ENCODE measurements at places on chromosomes 3 and 15. TPM values are rescaled to one million over a fixed set of nuclear protein-coding genes. Genes with fewer than 3 reads are reported as not detected.

DNA sequence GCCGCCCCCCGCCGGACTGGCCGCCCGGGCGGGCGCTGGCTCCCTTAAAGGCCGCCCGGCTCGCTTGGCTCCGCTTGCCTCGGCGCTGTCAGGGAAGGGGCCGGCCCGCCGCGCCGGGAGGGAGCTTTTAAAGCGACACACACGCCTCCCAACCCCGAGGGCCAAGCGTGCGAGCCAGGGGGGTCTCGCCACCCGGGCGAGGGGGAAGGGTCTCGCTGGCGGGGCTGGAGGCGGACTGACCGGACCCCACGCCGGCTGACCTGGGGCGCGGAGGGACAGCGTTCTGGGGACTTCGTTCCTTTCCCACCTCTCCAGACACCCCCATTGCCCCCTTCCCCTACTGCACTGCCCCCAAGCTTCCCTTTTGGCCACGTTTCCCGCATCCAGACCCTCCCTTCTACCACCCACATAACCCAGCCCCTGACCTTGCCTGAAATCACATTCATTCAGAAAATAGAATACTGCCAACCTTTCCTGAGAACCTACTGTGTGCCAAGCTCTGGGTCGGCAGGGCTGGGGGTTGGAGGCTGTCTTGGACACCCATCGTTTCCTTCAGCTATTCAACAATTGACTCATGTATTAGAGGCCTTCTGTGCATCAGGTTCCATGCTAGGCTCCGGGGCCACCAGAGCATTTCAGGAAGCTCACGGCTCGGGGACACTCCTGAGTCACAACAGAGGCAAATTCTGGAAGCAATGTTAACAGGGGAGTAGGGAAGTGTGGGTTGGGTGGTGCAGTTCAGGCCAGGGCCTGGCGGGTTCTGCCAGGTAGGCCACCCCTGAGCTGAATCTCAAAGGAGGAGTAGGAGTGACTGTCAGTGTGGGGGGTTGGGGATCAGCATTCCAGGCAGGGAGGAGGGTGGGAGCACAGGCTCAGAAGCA, at the start of gene INSYN1:
INSYN1 (minus strand) TSS at position 102 of the 881 bp plus-strand sequence. CDS start 2,221 bp downstream, outside the sequence.
- peak within 1 kb of the TSS; percentile 89 for H3K4me3 ChIP-seq
- H3K27me3 ChIP-seq = peaks cover 17% of the 10 kb centered on the region
- no peak within 1 kb of the TSS for H3K27ac ChIP-seq
- DNase-seq = peak; percentile 72
- H3K36me3 ChIP-seq = no peaks in the 10 kb centered on the region
- peaks cover 23% of the 10 kb centered on the region for H3K4me1 ChIP-seq

DNA sequence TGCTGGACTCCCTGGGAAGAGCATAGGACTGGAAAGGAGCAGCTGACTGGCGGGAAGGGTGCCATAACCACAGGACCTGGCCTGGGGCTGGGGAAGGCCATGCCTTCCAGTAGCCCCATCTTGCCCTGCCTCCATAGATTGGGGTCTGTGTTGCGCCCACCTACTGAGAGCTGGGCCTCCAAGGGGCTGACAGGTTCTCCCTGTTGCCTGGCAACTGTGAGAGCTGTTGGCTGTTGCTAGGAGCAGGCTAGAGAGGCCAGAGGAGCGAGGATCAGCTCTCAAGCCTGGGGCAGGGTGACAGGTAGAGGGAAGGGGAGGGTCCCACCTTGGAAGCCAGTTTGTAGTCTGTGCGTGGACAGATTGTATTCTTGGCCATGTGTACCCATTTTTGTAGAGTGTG, 2.8 kb upstream of the GNAI2 start:
- H3K4me1 ChIP-seq = peaks cover 23% of the 10 kb centered on the region
- DNase-seq = no peak
- no peak overlapping the region for H3K27ac ChIP-seq
- no peak overlapping the region for H3K4me3 ChIP-seq

DNA sequence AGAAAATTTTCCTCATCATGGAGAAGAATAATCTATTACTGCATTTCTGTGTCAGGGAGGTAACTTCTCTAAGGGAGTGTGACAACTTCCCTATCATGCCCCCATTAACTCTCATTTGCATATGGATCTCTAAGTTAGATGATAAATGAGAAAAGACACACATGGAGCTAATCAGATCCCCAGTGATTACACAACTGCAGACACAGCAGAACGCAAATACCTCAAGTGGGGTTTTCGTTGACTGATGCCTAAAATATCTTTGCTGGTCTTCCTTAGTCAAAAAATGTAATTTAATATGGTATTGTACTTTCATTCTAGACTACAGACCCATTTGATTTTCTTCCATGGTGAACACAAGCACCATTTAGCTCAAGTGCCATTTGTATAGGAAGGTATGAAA, 630.5 kb downstream of the TBL1XR1 start:
- H3K36me3 ChIP-seq = no peaks in the 10 kb centered on the region
- no peak overlapping the region for H3K4me3 ChIP-seq
- H3K27ac ChIP-seq = no peak overlapping the region
- H3K4me1 ChIP-seq = peaks cover 12% of the 10 kb centered on the region

GRCh38 chr3:197542741-197543454, 12.9 kb downstream of the BDH1 start:
- H3K27me3 ChIP-seq = no peaks in the 10 kb centered on the region
- no peaks in the 10 kb centered on the region for H3K36me3 ChIP-seq
- no peak for DNase-seq
- H3K27ac ChIP-seq = no peak overlapping the region

DNA sequence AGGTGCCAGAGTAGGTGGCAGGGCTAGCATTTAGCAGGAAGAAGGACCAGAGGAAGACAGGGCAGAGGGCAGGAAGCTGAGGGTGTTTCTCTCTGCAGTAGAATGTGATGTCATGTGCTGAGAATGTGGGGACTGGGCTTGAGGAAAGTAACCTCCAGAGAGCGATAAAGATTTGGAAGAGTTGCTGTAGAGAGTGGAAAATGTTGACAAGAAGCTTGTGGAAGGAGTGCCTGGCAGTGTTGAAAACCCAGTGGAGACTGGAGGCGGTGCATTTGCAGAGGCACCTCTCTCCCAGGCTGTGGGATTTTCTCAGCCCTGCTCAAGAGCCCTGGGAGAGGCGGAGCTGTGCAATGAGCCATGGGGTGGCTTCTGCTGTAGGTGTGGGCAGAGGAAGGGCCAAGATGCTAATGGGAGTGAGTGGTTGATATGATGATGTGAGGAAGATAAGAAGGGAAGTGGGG, 54.8 kb downstream of the MESD start:
- DNase-seq = peak; percentile 59
- H3K36me3 ChIP-seq = no peaks in the 10 kb centered on the region
- H3K4me3 ChIP-seq = no peak overlapping the region
- H3K4me1 ChIP-seq = peaks cover 6% of the 10 kb centered on the region
- H3K27ac ChIP-seq = no peak overlapping the region

DNA sequence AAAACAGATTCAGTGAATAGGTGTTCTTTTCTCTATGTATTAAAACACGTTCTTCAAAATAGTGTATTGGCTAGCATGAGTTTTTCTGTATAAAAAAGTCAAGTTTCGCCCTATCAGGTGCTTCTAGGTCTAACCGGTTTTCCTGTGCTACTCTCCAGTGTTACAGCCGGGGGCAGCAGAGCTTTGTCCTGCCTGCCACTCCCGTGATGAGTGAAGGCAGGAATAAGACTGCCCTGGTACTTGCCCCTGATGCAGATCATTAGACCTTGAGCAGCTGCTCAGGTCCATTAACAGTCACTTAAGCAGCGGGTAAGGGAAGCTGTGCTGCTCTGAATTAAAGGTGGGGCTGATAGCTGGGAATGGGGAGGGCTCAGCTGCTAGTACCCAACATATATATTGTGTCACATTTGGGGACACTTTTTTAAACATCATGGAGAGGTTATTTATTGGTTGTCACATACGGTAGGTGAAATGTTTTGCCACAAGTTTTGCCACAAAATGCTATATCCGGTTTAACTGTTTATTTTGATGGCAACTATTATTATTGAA, 1.3 kb upstream of the UNC13C start:
- peak; percentile 37 for DNase-seq
- H3K27me3 ChIP-seq = peaks cover 15% of the 10 kb centered on the region
- H3K27ac ChIP-seq = no peak overlapping the region
- H3K4me1 ChIP-seq = no peaks in the 10 kb centered on the region
- H3K36me3 ChIP-seq = no peaks in the 10 kb centered on the region
- H3K4me3 ChIP-seq = no peak overlapping the region

DNA sequence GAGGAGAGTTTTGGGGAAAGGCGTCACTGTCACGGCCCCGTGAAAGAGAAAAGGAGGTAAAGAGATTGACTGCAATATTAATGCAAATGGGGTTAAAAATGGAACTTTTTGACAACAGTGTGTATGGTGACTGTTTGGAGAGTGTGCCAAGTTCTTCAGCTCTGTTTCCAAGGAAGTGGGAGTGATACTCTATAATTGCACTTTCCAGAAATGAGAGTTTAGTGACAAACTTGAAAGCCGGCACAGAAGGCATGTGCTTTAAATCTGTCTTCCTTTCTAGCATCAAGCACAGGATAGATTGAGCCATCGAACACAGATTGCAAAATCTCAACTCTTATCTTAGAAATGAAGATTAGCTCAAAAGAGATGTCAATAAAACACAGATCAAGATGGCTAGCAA, 51.9 kb upstream of the SNRPA1 start:
- H3K27ac ChIP-seq = no peak overlapping the region
- H3K4me3 ChIP-seq = no peak overlapping the region
- H3K27me3 ChIP-seq = no peaks in the 10 kb centered on the region
- DNase-seq = no peak

DNA sequence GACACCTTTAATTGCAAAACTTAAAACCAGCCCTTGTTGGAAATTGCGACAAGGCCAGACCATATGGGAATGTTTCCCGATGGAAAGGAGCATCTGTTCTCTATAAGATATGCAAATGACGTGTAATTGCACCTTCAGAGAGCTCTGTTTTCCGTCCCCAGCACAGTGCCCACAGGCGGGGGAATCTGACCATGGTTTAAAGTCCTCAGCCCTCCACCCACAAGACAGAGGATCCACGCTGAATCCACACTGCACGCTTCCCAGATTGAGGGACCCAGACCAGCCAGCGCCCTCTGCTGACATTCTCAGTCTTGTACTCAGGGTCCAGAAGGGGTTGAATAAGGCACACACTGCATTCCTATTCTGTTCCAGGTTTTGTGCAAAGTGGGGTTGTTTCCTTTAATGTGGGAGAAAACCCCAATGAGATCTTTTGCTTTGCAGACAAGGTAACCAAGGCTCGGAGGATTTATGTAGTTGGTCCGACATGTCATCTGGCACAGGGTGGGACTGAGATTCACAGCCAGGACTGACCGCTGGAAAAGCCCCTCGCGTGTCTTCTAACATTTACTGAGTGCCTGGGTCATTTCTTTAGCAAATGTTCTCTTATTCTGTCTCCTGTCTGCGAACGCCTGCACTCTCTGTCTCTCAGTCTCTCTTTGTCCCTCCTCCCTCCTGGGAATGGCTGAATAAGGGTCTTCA, 36.8 kb upstream of the KLHL25 start:
- no peak overlapping the region for H3K4me3 ChIP-seq
- H3K27me3 ChIP-seq = no peaks in the 10 kb centered on the region
- peak; percentile 79 for DNase-seq
- no peaks in the 10 kb centered on the region for H3K36me3 ChIP-seq
- no peak overlapping the region for H3K27ac ChIP-seq
- H3K4me1 ChIP-seq = no peaks in the 10 kb centered on the region

DNA sequence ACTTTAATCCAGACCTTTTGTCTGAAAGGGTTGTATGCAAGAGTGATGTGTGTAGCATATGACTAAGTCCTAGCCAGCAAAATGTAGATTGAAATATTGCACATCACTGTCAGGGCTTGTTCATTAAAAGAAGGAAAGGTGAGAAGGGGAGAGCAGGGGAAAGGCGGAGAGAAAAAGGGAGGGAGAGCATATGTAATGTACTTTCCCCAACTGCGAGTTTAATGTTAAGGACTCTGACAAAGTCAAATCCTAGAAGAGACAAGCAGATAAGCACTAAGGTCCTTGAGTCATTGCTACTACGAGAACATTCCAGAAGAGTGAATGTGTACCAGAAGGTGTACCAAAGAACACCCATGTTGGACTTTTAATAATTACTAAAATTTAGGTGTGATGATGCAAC, 1336.7 kb downstream of the NSUN3 start:
- no peak overlapping the region for H3K4me3 ChIP-seq
- no peaks in the 10 kb centered on the region for H3K27me3 ChIP-seq
- no peaks in the 10 kb centered on the region for H3K4me1 ChIP-seq
- no peak overlapping the region for H3K27ac ChIP-seq
- no peak for DNase-seq

GRCh38 chr3:45667569-45667934, 21.6 kb upstream of the SACM1L start:
- H3K27me3 ChIP-seq = no peaks in the 10 kb centered on the region
- H3K4me3 ChIP-seq = no peak overlapping the region
- H3K27ac ChIP-seq = no peak overlapping the region

GRCh38 chr3:33314993-33315392, 37.8 kb downstream of the FBXL2 start:
- H3K27me3 ChIP-seq = no peaks in the 10 kb centered on the region
- no peak for DNase-seq
- peaks cover 10% of the 10 kb centered on the region for H3K4me1 ChIP-seq
- H3K27ac ChIP-seq = no peak overlapping the region
- H3K4me3 ChIP-seq = no peak overlapping the region

DNA sequence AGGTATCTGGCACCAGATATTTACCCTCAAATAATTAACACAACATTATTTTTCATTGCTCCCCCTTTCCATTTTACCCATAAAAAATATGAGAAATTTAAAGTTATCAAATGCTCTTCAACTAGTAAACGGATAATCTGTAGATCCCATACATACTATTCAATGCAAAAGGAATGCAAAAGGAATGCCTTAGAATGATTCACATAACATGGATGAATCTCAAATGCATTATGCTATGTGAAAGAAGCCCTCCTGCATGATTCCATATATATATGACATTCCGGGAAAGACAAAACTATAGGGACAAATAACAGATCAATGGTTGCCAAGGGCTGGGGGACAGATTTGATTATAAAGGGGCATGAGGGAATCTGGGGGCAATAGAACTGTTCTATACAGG, 195.7 kb downstream of the STT3B start:
- no peak overlapping the region for H3K4me3 ChIP-seq
- H3K27me3 ChIP-seq = no peaks in the 10 kb centered on the region
- no peak for DNase-seq
- no peaks in the 10 kb centered on the region for H3K36me3 ChIP-seq

DNA sequence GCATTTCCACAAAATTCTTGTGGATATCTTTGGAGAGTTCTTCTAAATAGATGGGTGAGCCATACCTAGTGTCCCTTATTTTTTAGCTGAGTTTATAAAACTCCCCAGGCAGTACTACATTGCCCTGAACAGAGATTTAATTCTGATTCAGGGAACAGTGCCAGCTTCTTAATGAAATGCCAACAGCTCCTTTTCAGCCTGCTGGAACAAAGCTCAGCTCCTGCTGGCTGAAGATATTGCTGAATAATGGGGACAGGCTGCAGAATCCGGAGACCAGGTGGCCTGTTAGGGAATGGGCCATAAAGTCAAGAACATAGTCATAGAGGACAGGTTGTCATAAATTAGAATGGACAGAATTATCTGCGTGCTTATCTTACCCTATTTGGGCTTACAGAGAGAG, 8.9 kb downstream of the HGD start:
- no peaks in the 10 kb centered on the region for H3K27me3 ChIP-seq
- no peaks in the 10 kb centered on the region for H3K36me3 ChIP-seq
- DNase-seq = no peak
- H3K4me3 ChIP-seq = no peak overlapping the region

GRCh38 chr15:71323082-71323481, 207.8 kb downstream of the THSD4 start:
- H3K4me1 ChIP-seq = no peaks in the 10 kb centered on the region
- no peak overlapping the region for H3K4me3 ChIP-seq
- no peaks in the 10 kb centered on the region for H3K27me3 ChIP-seq
- no peaks in the 10 kb centered on the region for H3K36me3 ChIP-seq

HTR3D gene
- total RNA-seq = not detected

TMEM45A gene
- total RNA-seq = 7.0 TPM

PCOLCE2 gene
- 18.6 TPM for total RNA-seq

SLC24A5 gene
- not detected for total RNA-seq

ZNF662 gene
- total RNA-seq = 1.5 TPM

SMAD3 gene
- 11.6 TPM for total RNA-seq

ALG1L2 gene
- total RNA-seq = not detected
